ENCODE measurements at places on chromosomes 4 and X.

GRCh38 chr4:53132132-53132891, 233.5 kb downstream of the SCFD2 start:
- DNase-seq = no peak

DNA sequence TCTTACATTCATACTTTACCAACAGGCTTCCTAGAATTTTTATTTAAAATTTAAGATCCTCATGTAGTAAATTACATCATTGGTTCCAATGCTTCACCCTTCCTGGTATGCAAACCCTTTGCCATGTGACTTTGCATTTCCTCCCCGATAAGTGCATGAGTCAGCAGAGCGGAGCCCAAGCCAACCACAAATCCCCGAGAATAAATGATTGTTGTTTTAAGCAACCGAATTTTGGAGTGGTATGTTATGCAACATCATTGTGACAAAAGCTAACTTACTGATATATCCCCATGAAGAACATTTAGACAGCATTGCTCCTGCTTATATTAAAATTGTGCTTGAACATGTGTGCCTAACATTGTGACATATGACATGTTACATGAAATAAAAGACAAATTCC, 199.4 kb upstream of the DDX53 start:
- DNase-seq = no peak

DNA sequence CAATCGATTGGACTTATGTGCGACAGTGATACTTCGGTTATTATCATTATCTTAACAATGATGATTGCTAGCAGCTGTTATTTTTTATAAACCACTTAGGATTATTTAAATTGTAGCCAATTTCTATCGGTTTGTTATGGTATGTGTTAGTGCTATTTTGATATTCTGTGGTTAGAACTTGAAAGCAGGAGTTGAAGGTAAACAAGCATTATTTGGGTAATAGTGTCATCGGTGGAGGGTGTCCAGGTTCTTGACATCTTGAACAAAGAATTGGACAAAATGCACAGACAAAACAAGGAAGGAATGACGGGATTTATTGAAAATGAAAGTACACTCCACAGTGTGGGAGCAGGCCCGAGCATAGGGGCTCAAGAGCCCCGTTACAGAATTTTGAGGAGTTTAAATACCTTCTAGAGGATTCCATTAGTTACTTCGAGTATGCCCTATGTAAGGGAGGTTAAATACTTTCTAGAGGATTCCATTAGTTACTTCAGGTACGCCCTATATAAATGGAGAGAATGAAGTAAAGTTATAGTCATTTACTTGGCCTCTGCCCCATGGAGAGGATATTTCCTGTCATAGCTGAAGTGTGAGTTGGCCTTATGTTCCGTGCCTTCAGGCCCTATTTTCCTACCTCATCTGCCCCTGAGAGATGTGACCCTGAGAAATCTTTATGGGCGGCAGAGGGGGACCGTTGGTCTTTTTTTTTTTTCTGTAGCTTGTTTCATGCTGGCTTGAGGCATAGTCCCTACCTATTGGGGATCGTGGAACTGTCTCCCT, 13.1 kb downstream of the MOB1B start:
- no peak for DNase-seq

DNA sequence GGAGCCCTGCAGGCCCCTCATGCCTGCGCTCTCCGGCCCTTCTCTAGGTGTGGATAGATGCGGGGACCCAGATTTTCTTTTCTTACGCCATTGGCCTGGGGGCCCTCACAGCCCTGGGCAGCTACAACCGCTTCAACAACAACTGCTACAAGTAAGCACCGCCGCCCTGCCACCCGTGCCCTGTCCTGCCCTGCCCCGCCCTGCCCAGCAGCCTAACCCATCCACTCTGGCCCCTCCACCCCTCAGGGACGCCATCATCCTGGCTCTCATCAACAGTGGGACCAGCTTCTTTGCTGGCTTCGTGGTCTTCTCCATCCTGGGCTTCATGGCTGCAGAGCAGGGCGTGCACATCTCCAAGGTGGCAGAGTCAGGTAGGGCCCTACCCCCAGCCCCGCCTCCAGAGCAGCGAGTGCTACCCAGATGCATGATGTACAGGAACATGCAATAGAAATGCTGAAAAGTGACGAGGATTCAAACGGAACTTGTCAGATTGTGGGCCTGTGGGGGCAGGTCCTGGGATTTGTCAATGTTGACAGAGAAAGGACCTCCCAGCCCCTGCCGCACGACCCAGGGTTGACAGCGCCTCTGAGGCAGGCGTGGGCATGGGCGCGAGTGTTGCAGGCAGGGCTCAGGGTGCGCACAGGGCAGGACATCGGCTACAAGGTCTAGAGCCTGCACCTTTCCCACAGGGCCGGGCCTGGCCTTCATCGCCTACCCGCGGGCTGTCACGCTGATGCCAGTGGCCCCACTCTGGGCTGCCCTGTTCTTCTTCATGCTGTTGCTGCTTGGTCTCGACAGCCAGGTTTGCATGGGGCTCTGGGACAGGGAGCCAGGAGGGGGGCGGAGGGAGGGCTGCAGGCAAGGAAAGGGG, 5.7 kb downstream of the SLC6A8 start:
- no peak for DNase-seq

DNA sequence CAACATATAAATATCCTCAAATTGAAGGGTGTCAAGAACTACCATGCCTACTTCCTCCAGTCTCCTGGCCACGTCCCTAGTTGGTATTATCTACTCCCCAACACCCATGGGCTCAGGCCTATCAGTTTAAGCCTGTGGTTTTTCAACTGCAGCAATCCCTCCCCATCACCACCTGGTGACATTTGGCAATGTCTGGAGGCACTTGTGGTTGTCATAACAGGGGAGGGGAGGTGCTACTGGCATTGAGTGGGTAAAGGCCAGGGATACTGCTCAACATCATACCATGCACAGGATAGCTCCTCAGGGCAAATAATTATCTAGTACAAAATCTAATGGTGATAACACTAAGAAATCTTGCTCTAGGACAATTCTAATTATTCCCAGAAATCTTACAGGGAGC, 95.3 kb downstream of the COMMD8 start:
- no peak for DNase-seq

DNA sequence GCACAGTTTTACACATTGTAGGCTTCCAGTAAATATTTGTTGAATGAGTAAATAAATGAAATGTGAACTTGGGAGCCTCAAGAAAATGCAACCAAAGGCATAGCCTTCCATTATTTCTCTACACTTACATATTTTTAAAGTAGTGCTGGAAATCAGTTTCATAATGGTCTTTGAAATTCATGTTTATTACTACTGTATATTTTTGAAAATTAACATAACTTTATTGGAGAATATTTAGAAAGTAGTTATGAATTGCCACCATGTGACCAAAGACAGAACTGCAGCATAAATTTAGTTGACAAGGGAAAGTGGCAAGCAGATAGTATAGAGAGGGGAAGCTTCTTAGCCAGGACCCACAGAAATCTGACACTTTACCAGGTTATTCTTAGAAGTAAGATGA, 6.4 kb downstream of the TCEAL8 start:
- DNase-seq = no peak

DNA sequence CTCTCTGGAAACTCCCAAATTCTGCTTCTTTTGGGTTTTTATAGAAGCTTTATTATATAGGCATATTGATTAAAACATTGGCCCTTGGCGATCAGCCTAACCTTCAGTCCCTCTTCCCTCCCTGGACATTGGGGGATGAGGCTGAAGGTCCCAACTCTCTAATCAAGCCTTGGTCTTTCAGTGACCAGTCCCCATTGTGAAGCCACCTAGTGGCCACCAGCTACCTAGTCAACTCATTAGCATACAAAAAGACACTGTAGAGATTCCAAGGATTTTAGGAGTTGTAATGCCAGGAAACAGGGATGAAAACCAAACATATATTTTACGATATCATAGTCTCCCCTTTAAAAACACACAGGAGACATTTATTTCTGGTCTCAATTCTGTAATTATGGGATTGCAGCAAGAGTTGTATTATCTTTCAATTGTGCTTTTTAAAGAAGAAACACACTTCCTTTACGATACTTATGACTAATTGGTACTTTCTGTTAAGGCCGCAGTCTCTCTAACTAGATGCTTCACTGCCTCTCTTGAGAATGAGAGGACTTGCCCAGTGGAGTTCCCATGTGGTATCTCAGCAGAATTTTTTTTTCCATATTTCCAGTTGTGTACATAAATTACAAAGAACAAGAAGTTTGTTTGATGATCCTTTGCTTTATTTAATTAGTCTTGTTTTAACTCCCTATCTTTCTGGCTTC, 58.2 kb downstream of the WDR17 start:
- DNase-seq = peak; percentile 5

DNA sequence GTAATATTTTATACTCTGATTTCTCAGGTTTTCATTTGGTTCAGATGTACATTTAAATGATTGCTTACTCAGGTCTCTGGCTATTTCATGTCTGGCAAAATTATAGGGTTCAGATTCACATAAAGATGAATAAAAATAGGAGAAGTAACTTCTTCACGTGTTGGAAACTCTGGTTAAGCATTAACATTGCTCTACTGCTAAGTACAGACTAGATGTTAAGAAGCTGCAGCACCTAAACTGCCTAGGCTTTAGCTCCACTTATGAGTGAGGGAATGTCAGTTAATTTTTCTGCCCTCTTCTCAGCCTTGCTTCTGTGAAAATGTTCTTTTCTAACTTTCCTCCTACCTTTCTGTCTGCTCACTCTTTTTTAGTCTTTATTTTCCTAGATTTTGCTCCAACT, 361.2 kb downstream of the ARAP2 start:
- no peak for DNase-seq

DNA sequence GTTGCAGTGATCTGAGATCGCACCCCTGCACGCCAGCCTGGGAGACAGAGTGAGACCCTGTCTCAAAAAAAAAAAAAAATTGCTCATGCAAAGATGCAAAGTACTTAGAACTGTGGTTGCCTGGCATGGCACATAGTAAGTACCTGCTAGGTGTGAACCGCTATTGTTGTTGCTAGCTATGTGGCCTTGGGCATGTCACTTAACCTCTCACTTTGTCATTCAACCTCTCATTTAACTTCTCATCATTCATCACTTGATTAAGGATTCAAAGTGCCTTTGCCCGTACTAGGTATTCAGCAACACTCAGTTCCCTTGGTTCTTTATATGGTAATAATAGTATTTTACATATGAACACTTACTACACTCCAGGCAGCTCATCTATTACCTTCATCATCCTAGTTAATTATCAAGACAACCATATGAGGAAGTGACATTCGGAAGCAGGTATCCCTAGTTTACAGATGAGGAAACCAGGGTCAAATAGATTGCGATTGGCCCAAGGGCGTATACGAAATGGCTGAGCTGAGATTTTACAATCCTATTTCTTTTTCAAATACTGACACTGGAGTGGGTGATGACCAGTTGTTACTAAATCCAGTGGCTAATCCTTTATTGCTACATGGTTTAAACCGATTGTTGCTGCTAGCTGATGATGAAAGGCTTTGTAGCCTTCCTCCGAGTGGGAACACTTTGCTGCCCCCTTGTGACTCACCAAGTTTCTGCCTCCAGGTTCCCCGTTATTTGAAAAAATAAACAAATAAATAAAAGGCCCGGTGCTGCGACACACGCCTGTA, 28.8 kb upstream of the SOWAHD start:
- DNase-seq = no peak

GRCh38 chr4:55884851-55885219, 31.4 kb downstream of the EXOC1 start:
- DNase-seq = no peak

DNA sequence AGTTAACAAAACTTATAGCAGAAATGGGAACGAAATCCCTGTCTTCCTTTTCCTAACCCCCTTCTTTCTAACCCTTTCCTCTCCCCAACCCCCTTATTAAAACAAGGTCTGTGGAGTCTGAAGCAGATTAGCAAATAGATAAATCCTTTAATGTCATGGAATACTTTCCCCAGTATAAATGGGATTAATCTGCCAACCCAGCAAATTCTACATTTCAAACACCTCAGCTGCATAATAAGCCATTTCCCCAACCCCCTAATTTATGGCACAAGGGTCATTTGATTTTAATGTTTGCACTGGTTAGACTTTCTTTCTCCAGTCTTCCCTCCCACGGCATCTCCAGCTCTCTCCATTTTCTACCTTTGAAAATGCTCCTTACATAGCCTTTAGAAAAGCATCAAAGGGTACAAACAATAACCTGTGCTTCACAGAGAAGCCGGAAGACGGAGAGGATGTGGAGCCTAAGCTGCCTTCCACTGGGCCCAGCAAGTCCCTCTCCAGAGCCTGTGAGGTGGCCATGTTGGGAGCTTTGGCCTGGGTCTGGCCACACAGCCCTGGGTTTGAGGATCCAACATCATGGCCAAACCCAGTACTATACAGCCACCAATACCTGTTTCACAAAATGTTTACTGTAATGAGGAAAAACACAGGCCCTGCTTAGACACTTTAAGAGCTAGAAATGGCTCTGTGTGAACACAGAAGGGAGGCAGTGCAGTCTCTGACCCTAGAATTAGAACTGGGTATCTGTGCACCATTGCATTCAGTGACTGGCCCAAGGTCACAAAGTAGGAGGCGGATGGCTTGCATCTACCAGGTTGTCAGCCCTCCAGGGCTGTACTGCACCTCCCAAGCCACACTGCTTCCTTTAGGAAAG, 56.9 kb upstream of the SPRY1 start:
- DNase-seq = no peak

DNA sequence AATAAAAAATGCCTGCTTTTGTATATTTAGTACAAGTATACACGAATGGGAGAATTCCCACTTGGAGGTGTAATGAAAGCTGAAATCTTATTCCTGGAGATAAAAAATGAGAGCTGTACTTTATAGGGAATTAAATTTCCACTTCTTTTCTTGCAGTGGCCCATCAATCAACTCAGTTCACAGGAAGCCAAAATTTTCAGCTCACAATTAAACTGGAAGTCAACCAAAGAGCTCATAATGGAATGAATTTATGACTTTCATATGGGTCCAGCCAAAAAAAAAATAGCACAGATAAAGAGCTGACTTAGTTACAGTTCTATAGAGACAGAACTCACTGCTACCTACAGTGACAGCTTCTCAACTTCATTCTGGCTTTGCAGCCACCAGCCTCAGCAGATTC, 115.2 kb upstream of the TBC1D9 start:
- no peak for DNase-seq

- no peak for DNase-seq
Measured at GRCh38 chrX:31314921-31315320, 243.1 kb upstream of the FTHL17 start.

DNA sequence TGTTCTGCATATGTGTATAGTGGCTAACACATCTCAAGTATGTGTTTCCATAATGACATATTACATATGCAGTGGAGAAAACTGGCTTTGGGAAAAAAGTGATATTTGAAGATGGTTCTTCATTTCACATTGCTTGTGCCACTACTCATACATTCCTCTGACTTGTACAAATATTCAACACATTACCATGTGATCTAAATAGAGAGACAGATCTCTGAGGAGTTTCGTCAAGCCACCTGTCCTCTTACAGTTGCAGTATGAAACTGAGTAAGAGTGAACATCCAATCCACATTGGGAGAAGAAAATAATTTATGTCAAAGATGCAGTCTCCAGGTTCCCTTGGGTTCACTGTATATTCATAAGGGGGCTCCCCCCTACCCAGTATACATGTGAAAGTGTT, 123.9 kb downstream of the KDR start:
- DNase-seq = no peak
